ENCODE measurements at places on chromosomes 3 and 15.

- DNase-seq: no peak
Measured at GRCh38 chr3:36558961-36559360, 178.7 kb downstream of the STAC start.

- no peak for DNase-seq
Measured at GRCh38 chr15:26870346-26870745, 3.5 kb downstream of the GABRA5 start.

GRCh38 chr15:94077938-94078337 is 153.4 kb upstream of the MCTP2 start:
- DNase-seq: no peak

- DNase-seq: no peak
Measured at GRCh38 chr3:177427540-177427939, 230.3 kb upstream of the TBL1XR1 start.

DNA sequence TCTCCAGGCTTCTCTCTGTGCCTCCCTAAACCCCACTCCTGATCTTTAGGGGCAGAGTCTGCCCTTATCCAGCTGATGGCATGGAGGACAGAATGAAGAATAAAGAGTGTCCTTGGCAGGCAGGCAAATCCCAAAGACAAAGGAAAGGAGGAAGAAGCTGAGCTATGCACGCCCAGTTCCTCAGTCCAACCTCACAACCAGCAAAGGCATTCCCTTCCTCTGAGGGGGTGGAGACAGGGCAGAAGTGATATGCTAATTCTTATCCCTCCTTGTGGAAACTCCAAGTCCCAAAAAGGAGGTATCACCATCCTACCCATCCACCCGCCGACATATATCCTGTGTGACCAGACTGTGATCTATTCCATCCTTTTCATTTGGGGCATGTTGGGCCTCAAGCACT is 10.5 kb upstream of the CCDC54 start:
- no peak for DNase-seq

GRCh38 chr3:13292375-13292774 is 127.7 kb downstream of the NUP210 start:
- no peak for DNase-seq

GRCh38 chr3:133940536-133940935 is 44.9 kb upstream of the RAB6B start:
- no peak for DNase-seq

DNA sequence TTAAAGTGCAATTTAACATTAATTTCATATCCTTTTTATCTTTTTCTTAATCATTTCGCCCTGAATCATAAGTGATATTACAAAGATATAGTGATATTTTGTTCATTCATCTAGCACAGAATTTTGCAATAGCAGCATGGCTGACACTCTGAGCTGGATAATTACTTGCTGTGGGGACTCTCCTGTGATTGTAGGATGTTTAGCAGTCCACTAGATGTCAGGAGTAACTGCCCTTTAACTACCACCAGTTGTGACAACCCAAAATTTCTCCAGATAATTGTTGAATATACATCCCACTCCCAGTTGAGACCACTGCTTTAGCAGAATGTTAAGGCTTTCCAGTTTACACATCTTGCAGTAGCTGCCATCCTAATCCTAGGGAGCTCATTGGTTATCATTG is 196.8 kb upstream of the MBNL1 start:
- DNase-seq: no peak

- DNase-seq: no peak
Measured at GRCh38 chr15:75143738-75144334, 57.8 kb upstream of the C15orf39 start.

DNA sequence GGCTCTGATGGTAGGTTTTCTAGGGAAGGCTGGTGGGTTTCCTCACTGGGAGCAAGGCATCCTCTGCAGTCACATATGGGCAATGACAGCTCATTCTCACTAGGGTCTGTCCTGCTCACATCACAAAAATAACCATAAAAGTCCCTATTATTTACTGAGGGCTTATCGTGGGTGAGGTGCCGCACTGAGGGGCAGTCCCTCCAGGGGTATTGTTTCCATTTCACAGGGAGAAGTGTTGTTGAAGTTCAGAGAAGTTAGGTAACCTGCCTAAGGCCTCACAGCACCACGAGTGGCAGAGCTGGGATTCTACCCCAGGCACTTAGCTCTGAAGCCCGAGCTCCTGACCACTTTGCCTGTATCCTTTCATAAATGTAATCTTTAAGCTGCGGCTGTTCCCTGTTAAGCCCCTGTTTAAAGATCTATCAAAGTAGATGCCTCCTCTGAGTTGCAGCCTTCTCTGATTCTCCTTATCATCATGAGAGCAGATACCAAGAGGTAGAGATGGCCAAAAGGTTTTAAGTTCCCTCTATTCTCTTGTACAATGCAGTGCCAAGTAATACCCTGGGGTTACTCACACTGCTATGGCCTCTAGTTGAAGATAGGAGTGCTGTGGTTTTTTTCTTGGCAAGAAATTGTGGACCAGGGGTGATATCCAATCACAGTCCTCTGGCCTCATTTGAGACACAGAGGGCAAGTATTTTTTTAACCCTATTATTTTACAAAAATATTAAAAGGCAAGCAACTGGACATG is 107.0 kb downstream of the RPLP1 start:
- DNase-seq: no peak

DNA sequence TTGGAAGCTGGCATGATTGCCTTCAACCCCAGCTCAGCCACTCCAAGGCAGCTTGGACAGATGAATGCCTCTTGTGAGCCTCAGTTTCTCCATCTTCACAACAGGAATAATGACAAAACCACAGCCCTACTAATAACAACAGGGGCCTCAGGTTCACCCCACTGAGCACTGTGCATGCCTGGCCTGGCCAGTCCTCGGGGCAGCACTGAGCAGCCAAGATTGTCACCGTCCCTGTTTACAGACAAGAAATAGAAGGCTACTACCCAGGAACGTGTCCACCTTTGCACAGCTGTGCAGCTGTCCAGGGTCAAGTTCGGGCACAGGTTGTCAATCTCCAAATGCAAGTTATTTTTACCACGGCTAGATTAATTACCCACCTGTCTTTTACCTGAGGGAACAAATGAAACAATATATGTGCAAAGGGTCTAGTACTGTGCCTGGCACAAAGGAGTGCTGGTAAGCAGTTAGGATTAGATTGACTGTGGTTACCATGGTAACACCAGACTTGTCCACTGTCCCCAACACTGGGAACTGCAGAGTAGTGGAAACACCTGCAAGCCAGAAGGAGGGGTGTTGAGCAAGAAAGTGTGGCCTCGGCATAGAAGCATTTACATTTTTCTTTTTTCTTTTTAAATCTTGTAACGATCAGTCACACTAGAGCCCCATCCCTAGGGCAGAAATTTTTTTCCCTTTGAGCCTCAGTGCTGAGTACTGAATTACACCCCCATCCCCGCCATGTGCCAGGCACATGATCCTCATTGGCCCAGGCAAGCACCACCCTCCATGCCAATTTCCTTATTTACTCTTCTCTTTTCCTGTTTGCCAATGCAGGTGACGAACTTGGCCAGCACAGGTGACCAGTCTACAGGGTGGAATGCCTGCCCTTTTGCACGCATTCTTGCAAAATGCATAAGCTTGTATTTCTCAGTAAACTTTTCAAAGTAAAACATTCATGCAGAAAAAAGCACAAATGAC is 66.3 kb upstream of the SLC6A6 start:
- DNase-seq: no peak

- no peak for DNase-seq
Measured at GRCh38 chr3:161548301-161548700, 51.7 kb downstream of the OTOL1 start.

GRCh38 chr3:178602856-178603255 is 66.6 kb downstream of the KCNMB2 start:
- no peak for DNase-seq

- DNase-seq: no peak
Measured at GRCh38 chr15:27628486-27628885, 470.6 kb downstream of the OCA2 start.

DNA sequence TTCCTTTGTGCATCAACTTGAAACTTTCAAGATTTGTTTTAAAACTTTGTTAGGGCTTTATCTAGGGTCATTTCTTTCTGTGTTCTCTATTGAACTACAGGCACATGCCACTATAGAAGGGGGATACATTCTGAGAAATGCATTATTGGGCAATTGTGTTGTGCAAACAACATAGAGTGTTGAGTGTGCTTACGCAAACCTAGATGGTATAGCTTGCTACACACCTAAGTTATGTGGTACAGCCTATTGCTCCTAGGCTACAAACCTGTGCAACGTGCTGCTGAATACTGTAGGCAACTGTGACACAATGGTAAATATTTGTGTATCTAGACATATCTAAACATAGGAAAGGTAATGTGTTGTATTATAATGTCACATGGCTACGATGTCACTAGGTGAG is 33.0 kb upstream of the KLF13 start:
- DNase-seq: no peak

- no peak for DNase-seq
Measured at GRCh38 chr3:196992461-196993065, 23.9 kb upstream of the PIGZ start.

DNA sequence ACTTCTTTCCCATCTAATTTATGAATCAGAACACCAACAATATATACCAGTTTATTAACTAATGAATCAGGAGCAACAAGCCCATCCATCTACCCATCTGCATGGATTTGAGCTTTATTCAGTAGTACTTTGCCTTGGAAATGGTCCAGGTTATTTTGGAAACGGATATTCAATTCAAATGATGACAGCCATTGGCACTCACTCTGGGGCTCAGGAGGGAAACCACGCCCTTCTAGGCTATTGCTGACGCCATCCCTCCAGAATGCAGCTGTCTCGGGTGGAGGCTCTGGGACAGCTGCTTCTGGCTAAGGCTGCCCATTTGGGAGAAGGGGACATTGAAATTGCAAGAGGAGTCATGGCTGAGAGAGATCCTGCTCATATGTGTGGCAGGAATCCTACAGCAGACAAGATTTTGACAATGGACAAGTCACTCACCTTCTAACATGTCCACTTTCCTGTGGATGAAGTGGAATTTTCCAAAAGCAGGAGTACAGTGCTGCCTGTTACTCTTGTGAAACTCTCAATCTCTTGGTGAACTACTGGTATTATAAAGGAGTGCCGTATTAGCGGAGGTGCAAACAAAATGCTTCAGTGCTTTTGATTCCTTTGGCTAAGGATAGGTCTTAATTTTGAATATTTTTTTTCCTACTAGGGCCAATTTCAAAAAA is 29.3 kb upstream of the TRAK1 start:
- DNase-seq: no peak

GRCh38 chr3:869734-870133 is 223.1 kb upstream of the CNTN6 start:
- DNase-seq: no peak

DNA sequence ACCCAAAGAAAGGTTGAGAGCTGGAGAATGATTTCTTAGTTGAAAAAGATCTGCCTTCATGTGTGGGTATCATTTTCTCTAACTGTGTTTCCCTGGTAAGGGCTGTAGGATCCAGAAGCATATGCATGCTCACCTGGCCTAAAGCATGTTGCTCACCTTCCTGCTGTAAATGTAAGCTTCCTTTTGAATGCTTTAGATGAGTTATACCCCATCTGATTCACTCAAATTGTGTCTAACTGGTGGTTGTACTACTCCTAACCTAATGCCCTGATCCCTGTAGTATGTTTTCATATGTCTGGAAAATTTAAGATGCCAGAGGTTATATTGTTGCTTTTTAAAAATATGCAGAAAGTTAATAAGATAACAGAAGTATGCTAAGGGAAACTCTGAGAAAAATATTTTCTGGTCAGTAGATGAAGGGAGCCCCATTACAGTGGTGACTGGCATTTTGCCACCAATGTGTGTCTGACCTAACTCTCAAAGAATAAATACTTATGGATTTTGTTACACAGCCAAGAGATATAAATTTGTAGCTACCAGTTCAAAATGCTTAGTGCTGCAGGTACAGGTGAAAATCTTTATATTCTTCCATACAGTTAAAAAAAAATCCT is 7.7 kb downstream of the FILIP1L start:
- no peak for DNase-seq

- no peak for DNase-seq
Measured at GRCh38 chr3:108548304-108548703, 37.9 kb upstream of the MYH15 start.

DNA sequence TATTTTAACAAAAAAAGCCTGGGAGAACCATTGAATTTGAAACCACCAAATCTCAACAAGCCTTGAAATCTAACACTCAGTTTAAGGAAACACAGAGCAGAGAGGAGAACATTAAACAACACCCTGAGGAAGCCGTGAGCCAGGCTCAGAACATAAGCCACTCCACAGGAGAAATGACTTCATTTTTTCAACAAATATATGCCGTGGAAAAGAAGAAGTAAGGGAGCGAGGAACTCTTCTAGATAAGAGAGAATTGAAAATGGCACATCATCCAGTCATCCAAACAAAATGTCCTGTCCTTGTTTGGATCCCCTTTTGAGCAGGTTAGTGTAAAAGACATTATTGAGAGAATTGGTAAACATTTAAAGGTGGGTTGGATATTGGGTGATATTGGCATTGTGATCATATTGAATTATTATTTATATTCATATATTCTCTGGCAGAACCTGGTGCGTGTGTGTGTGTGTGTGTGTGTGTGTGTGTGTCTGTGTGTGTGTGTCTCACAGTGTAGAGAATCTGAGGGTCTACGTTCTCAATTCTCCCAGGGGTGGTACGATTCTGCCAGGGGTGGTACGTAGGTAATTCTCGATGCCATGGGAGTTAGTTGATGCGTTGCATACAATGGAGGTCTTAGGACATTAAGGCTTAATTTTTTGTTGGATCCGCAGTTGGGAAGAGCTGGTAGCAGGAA is 94.4 kb downstream of the ST6GAL1 start:
- DNase-seq: no peak

- DNase-seq: no peak
Measured at GRCh38 chr3:129697229-129697969, 90.9 kb upstream of the PLXND1 start.

- no peak for DNase-seq
Measured at GRCh38 chr15:52498706-52499105, 30.0 kb downstream of the MYO5A start.

DNA sequence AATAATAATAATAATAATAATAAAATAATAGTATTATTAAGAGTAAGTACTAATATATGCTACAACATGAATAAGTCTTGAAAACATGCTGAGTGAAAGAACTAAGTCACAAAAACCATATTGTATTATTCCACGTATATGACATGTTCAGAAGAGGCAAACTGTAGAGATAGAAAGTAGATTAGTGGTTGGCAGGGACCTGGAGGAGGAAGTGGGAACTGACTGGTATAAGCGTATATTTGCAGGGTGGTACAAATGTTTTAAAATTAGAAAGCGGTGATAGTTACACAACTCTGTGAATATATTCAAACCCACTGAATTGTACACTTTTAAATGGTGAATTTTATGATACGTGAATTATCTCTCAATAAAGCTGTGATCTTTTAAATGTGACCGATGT is 32.8 kb downstream of the LRRK1 start:
- no peak for DNase-seq

Measured in dorsolateral prefrontal cortex (tissue), 122 donors.